ENCODE measurements at places on chromosomes 4 and X.

GRCh38 chrX:83535417-83536196 is 27.5 kb downstream of the POU3F4 start:
- DNase-seq: no peak

GRCh38 chr4:139503622-139504166 is 49.8 kb downstream of the RAB33B start:
- DNase-seq: no peak

DNA sequence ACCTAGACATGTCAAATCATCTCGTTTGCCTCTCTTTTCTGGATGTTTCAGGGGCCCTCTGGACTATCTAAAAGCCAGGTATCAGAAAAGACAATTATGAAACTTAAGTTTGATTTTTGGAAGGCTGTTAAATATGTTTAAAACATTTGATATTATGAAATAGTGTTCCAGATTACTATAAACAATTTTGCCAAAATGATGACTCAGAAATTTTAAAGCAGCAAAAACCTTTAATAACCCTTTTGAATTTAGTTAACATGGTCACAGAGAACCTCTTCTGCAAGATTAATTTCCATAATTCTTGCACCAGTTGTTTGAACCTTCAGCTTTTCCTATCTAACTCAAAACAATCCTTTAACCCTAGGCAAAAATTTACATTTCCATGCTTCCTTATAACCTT is 18.8 kb upstream of the FAM47E start:
- DNase-seq: no peak

GRCh38 chr4:2299794-2300193 is 37.9 kb upstream of the MXD4 start:
- no peak for DNase-seq

- DNase-seq: no peak
Observed at GRCh38 chr4:24934311-24934710, 21.5 kb upstream of the CCDC149 start.

DNA sequence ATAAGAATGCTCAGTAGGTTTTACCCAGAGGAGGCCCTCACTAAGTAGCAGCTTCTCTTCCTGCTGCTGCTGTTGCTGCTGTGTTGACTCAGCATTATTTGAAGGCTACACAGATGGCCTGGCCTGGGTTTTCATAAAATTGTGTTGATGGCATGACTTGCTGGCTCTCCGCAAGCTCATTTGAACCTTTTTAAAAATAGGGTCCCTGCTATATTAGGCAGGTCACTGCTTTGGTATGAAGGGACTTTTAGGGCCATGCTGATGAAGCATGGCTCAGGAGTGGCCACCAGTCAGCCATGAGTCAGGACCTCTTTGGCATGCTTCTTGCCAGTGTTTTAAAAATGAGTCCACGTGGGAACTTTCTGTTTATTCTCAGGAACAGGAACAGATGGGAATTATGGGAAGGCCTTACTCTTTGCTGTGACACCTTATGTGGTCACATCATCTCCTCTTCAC is 128.7 kb downstream of the MID1IP1 start:
- no peak for DNase-seq

- DNase-seq: no peak
Observed at GRCh38 chr4:39668887-39669286, 29.0 kb upstream of the UBE2K start.

DNA sequence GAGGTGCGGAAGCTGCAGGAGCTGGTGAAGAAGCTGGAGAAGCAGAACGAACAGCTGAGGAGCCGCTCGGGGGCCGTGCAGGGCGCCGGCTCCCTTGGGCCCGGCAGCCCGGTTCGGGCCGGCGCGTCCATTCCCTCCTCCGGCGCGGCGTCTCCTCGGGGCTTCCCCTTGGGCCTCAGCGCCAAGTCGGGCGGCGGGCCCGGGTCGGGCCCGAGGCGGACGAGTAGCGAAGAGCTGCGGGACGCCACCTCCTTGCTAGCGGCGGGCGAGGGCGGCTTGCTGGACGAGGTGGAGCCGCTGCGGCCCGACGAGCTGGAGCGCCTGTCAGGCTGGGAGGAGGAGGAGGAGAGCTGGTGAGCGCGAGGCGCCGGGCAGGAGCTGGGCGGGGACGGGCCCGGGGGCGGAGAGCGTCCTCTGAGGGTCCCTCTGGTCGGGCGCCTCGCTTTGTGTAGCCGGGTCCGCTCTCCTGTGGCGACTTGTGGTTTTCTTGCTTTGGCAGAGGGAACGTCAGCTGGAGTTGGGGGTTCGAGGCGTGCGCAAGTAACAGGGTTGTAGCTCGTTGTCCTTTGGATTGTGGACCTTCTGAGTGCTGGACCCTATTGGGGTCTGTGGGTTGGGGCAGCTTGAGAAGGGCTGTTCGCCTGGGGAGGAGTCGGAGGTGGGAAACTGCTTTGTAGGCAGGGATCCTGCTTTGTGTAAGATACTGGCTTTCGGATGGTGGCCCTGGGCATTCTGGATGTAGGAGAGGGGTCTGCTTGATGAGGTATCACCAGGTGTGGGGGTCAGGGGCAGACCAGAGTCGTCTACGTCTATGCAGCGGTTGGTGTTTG is 662 bp downstream of the SLAIN2 start:
- peak; percentile 82 for DNase-seq

GRCh38 chr4:40550196-40550595 is 79.5 kb downstream of the RBM47 start:
- DNase-seq: no peak

DNA sequence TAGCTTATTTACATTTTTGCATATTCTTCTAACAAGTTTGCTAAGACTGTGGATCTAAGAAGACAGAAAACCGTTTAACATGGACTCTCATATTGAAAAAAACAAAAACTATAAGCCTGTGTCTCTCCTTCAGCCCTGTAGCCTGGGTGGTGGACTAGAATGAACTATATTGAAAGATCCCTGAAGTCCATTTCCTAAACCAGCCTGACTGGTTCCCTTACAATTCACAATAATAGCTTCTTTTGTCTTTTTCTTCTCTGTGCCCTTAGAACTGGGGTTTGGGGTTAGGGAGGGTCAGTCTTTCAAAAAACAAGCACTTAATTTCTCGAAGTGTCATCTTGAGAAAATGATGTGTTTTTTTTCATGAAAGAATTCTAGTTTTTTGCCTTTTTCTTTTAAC is 59.0 kb downstream of the GSTCD start:
- no peak for DNase-seq

All from glutamatergic neuron (in vitro differentiated cells).